Epithelial cell of prostate (primary cell): ENCODE measurements at places on chromosomes 2 and 18.

- peak; percentile 31 for DNase-seq
Measured at GRCh38 chr2:48448274-48449061, 81.5 kb upstream of the STON1 start.

- no peak for DNase-seq
Measured at GRCh38 chr2:79004680-79005079, 20.8 kb upstream of the REG3G start.

DNA sequence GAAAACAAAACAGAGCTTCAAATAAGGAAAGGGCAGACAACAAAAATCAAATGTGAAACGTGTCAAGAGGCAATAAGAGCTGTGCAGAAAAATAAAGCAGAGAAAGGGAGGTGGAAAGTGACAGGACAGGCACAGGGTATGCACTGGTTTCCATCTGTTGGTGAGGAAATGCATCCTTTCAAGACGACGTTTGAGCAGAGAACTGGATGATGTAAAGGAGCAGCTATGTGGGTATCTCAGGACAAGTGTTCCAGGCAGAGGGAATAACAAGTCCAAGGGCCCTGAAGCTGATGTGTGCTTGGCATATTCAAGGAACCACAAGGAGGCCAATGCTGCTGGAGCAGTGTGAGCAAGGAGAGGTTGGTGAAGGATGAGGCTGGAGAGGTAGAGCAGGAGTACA is 168.9 kb upstream of the SERPINE2 start:
- DNase-seq = no peak

GRCh38 chr2:236256366-236256985 is 7.7 kb downstream of the ASB18 start:
- DNase-seq = no peak

DNA sequence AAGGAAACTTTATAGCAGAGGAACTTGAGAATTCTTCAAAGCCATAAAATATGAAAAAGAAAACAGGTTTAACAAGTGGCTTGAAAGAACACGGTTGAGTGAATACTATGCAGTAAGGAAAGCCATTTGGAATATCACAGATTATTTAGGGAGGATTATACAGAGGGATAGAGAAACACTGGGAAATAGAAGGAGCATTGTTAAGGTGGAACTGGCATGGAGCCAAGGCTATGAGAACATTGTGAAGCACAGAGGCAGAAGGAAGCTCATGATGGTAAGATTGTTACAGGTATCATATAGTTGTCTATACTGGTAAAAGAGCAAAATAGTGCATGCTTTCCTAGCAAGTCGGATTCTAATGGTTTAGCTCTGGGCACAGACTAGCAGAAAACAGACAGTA is 87.1 kb downstream of the SS18 start:
- no peak for DNase-seq

GRCh38 chr2:127004893-127005600 is 101.9 kb downstream of the BIN1 start:
- DNase-seq = no peak

DNA sequence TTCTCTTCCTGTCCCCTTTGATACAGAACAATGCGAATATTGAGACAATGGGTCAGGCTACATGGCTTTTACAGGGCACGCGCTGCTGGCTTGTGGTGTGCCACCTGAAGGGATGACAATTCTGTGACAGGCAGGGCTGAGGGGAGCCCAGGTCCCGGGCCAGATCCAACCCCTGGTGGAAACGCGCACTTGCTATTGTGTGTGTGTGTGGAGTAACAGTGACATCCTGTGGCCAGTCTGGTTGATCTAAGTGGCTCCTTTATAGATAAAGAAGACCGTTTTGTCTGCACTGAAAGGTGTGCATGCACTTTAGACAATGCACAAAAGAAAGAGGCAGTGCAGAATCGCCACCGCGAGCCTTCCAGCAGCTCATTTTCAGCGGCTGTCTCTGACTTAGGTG is 273.6 kb downstream of the HRH4 start:
- DNase-seq = no peak

- DNase-seq = no peak
Measured at GRCh38 chr18:63244607-63245006, 75.0 kb downstream of the BCL2 start.

DNA sequence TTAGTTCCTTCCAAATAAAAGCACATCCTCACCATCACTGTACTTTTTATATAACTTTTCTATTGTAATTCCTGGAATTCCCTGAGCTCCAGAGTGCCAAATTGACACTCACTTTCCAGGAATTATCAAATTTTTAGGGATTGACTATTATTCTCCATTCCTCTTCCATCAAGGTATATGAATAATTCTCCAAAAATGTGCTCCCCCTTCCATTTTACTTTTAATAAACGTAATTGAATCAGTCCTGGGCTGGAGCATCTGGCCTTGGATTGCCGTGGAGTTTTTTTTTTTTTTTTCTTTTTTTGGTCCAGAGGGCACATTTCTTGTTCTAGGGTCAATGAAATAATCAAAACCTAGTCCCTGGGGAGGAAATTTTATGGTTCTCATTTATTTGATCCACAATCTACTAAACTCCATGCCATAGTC is 304.3 kb downstream of the CDCA7 start:
- DNase-seq = no peak

- DNase-seq = no peak
Measured at GRCh38 chr2:233844836-233845235, 9.5 kb downstream of the HJURP start.

- no peak for DNase-seq
Measured at GRCh38 chr2:240840435-240841060, 20.5 kb upstream of the KIF1A start.

DNA sequence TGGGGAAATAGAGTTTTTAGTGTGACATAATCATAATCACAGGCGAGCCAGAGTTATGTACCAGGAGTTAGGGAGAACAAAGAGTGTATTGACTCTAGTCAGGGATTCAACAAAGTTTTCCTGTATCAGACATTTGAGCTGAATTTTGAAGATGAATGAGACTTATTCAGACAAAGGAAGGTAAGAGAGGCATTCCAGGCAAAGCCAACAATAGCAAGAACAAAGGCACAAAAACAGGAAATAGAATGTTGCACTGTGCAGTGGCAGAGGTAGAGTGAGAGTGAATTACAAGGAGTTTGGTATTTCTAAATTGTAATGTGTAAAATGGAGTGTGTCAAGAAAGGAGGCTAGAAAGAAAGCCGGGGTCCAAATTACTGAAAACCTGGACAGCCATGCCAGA is 156.2 kb downstream of the CCDC148 start:
- no peak for DNase-seq

GRCh38 chr18:74611765-74612164 is 14.1 kb downstream of the ZNF407 start:
- no peak for DNase-seq
